ENCODE measurements at places on chromosomes 12 and 14.

DNA sequence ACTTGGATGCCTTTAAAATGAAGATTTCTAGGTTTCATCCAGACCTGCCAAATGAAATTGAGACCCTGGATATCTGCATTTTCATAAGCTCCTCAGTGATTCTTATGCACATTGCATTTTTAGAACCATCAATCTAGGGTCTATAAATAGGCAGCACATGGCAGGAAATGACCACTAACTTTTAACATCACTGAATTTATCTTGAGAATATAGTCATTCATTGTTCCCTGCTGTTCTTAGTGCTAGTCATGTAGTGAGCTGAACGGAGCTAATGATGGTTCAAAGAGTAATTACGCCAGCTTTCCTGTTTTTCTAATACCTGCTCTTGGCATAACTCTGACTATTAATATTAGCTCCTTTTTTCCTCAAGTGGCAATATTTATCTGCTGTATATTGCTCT is 91.6 kb downstream of the TPH2 start:
- no peak for DNase-seq

DNA sequence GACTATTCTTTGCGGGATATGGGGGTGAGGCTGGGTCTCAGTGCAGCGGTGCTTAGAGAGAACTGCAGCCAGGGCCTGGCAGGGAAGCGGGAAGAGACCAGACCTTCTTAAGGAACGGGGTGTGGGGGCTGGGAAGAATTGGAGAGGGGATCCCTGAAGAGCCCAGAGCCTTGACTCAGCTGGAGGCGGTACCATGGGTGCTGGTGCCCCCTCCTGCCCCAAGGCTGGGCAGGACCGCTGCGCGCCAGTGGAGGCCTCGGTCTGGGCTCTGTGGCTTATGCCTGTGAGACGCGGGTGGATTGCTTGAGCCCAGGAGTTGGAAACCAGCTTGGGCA is 1.3 kb upstream of the RNU7-1 start:
- no peak for DNase-seq

DNA sequence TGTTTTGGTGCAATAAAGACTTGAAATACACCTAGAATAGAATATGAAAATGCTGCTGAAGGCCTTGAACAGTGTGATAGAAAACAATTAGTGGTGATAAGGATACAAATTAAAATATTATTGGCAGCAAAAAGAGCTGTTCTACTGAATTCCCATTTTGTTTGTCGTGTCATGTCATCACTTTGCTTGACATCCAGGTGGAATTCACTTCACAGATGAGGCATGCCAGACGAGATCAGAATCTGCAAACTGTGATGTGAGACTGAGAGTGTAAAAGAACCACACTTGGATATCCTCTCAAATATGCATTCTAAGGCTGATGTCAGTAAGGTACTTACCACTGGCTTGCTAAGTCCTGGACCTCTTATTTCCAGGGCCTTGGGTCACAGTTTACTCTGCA is 635.1 kb upstream of the STXBP6 start:
- no peak for DNase-seq

DNA sequence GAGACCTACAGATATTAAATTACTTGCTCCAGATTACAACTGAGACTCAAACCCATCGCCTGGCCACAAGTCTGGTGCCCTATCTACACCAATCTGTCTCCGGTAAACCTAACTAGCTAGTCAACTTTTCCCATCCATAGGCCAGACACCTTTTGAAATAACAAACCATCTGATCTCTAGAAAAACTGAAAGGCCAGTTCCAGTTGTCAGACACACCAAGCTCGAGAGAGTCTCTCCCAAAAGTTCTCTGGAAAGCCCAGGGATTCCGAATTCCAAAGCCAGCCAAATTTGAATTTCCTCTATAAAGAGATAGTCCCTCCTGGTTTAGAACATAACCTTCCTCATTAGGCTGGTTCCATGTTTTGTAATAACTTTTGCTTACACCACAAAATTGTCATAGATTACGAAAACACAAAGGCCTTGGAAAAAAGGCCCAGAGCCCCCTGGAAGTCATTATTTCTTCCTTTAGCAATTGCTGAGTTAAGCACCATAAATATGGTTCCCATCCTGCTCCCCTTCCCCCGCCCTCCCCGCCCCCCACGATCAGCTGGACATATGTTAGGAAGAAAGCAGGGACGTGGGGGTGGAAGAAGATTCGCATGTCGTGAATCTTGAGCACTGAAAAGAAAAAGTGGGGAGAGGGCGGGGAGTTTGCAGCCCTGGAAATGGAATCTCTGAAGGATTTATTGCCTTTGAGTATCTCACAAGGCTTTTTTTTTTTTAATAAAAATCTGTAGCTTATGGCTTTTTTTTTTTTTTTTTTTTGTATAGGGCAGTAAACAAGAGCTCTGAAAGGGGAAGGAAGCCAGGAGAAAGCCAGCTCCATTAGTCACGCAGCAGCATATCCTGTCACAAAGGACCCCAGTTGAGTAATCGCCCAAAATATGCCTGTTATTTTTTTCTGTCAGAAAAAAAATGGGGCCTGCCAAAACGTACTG is 110.4 kb downstream of the ZFP36L1 start:
- no peak for DNase-seq

- DNase-seq: no peak
These were observed 10.0 kb upstream of the KLC1 start for GRCh38 chr14:103619057-103619456.

DNA sequence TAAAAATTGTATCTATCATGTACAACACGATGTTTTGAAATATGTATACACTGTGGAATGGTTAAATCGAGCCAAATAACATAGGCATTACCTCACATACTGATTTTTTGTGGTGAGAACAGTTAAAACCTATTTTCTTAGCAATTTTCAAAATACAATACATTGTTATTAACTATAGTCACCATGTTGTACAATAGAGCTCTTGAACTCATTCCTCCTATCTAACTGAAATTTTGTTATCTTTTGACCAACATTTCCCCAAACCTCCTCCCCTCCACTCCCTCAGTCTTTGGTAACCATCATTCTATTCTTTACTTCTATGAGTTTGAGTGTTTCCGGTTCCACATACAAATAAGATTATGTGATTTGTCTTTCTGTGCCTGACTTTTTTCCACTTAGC is 6.8 kb upstream of the SLC38A2 start:
- no peak for DNase-seq

GRCh38 chr12:91871751-91872150 is 273.9 kb downstream of the BTG1 start:
- DNase-seq: no peak

All from C1 segment of cervical spinal cord (tissue), 14 donors.